ENCODE measurements at places on chromosomes 13 and 19.
A peak's percentile ranks its signal among the peaks of the same experiment; 100 is the strongest.

GRCh38 chr19:39410017-39410830 lies 2.2 kb upstream of the PLEKHG2 start:
- DNase-seq = peak; percentile 69

GRCh38 chr13:97464561-97464960 lies 30.6 kb downstream of the RAP2A start:
- DNase-seq = no peak

DNA sequence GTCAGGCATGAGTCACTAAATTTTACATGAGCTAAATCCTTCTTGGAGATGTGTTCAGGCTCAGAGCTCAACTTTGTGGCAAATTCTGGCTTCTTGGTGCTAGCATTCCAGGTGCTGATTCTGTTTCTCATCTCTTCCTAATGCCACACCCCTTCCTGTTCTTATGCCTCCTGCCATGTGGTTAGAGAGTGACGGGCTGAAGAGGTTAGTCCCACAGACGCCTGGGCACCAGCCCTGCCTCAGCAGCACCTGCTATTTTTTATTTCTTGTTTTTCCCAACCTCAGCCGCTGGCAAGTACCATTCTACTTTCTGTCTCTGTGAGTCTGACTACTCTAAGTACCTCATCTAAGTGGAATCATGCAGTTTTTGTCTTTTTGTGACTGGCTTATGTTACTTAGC lies 329.5 kb downstream of the KCNRG start:
- DNase-seq = no peak

DNA sequence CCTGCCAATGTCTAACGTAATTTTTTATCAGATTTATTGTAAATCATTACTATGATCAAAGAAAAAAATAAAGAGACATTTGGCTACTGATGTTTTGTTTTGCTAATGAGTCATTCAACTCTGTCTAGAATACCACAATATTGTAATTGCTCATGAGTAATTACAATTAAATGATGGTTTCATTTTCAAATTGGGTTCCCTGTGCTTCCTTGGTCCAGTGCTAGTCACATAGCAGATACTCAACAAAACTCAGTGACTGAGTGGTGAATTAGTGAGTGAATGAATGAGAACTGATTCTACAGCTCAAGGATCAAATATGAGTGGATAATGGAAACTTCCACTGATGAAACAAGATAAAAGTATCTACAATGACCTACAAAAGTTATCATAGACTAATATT lies 304.7 kb downstream of the POU4F1 start:
- DNase-seq = no peak

DNA sequence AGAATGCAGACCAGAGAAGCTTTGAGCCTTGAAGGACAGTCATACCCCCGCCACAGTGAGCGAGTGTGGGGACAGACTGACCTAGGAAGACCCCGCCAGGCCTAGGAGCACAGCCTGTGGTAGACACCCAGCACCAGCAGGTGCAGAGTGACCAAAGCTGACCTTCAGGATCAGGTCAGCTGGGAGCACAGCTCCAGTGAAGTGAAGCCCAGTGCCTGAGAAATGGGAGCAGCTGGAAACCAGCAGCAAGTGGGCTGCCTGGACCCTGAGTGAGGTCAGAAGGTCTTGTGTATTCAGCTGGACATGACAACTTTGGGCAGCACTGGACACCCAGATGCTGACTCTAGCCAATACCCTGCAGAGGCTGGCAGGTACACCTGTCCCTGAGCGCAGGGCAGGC lies 268.9 kb downstream of the TEX29 start:
- DNase-seq = no peak

- DNase-seq = no peak
Measured at GRCh38 chr19:21838646-21839045, 2.7 kb upstream of the ZNF43 start.

DNA sequence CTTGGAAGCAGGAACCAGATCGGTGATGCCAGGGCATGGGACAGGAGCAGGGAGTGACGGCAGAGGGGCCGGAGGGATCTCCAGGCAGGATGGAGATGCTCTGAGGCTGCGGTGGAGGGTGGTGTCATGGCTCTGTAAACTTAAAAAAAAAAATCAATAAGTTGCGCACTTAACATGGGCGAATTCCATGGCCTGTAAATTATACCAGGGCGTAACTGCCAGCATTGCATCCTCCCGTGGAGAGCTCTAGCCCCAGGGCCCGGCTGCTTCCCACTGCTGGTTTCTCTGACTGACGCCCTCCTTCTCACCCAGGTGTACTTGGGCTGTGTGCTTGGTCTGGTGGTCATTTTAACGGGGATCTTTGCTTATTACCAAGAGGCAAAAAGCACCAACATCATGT lies 8.7 kb downstream of the ATP12A start:
- DNase-seq = no peak
